Colonic mucosa (tissue), 4 donors: ENCODE measurements at places on chromosomes 12 and 14. TPM values are rescaled to one million over a fixed set of nuclear protein-coding genes. Genes with fewer than 3 reads are reported as not detected.
A peak's percentile ranks its signal among the peaks of the same experiment; 100 is the strongest.

DNA sequence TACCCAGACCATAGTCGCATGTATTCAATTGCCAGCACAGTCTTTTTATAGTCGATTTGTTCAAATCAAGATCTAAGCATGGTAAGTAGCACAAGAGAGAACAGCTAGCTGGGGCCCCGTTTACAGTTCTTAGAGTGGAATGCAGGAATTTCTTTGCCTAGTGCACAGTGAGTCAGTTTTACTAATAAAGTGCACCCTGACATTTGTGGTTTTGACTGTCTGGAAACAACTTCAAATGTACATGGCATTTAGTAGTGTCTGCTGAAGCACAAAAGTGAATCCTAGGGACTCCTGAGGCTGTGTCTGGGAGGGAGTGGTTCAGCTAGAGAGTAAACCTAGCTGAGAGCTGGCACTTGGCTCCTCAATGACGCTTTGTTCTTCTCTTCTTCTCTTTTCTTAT lies 64.9 kb downstream of the TMX1 start:
- DNase-seq, result no peak

- DNase-seq, result peak; percentile 65
These were observed 840 bp downstream of the PNP start for GRCh38 chr14:20469890-20470602.

- DNase-seq, result no peak
These were observed 5.4 kb downstream of the SALL2 start for GRCh38 chr14:21520767-21521166.

GRCh38 chr14:62185078-62185477 lies 422.9 kb downstream of the SNAPC1 start:
- no peak for DNase-seq

The KLHDC1 gene
- 2.5 TPM for total RNA-seq

DNA sequence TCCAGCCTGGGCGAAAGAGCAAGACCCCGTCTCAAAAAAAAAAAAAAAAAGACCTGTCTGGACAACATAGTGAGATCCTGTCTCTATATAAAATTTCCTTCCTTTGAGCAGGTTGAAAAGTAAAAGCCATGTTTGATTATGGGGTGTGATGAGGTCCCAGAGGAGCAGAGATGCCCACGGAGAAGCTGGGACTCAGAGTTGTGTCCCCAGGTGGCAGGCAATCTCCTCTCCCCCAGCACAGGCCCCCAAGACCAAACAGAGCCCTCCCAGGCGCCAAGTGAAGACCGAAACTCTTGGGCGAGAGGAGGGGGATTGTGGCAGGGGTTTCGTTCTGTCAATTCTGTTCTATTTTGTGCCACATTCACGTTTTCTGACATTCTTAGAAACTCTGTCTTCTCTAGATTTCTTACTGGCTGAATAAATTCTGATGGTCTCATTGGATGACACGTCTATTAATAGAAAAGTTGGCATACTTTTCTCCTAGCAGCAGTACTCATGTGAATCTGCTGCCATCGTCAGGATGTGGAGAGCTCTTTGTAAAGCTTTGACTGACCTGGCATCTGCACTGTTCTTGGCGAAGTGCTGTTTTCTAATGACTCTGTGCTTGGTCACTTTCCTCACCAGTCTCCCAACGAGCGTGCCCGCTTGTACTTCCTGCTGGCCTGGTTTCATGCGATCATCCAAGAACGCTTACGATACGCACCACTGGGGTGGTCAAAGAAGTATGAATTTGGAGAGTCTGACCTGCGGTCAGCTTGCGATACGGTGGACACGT lies 43.4 kb downstream of the HSP90AA1 start:
- DNase-seq, result no peak

The KRT7 gene
- total RNA-seq, result 2.1 TPM

GRCh38 chr12:79886917-79887519 lies 47.9 kb downstream of the PPP1R12A start:
- no peak for DNase-seq

- DNase-seq, result no peak
These were observed 96.3 kb downstream of the GALC start for GRCh38 chr14:87896393-87897380.
